ENCODE measurements at places on chromosomes 11 and 22. TPM values are rescaled to one million over a fixed set of nuclear protein-coding genes. Genes with fewer than 3 reads are reported as not detected.

The RASSF10 gene
- total RNA-seq: 7.6 TPM

The RASGRP2 gene
- total RNA-seq: 0.82 TPM

The MMP7 gene
- 22.7 TPM for total RNA-seq

The MS4A6E gene
- total RNA-seq: not detected

The TCIRG1 gene
- total RNA-seq: 167 TPM

The VWCE gene
- 0.50 TPM for total RNA-seq

The TMEM45B gene
- total RNA-seq: 0.08 TPM

The IRAG1 gene
- 0.01 TPM for total RNA-seq

The UBQLNL gene
- not detected for total RNA-seq

The ART1 gene
- total RNA-seq: not detected

All from A549 treated with RU486 at 1 μM for 4 hours (cell line).